Pulmonary artery endothelial cell (primary cell): ENCODE measurements at places on chromosomes 12 and 14. TPM values are rescaled to one million over a fixed set of nuclear protein-coding genes. Genes with fewer than 3 reads are reported as not detected.

GRCh38 chr14:75662966-75663365, 1.9 kb downstream of the TTLL5 start:
- no peak for DNase-seq

DNA sequence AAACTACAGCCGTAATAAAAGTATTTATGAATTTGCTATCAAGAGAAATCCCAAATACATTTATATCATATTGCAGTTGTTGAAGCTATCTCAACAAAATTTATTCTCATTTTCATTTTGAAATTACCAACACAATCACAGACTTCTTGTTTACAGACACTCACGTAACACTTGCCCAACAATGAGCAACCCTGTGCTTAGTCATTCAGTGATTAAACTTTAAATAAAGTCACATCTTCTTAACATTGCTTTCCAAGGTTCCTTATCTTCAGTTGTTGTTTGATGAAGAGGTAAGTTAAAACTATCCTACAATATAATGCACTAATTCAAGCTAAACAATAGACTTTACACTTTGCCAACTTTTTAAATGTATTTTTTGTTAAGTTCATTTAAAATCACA, 601.8 kb downstream of the SLC16A7 start:
- no peak for DNase-seq

DNA sequence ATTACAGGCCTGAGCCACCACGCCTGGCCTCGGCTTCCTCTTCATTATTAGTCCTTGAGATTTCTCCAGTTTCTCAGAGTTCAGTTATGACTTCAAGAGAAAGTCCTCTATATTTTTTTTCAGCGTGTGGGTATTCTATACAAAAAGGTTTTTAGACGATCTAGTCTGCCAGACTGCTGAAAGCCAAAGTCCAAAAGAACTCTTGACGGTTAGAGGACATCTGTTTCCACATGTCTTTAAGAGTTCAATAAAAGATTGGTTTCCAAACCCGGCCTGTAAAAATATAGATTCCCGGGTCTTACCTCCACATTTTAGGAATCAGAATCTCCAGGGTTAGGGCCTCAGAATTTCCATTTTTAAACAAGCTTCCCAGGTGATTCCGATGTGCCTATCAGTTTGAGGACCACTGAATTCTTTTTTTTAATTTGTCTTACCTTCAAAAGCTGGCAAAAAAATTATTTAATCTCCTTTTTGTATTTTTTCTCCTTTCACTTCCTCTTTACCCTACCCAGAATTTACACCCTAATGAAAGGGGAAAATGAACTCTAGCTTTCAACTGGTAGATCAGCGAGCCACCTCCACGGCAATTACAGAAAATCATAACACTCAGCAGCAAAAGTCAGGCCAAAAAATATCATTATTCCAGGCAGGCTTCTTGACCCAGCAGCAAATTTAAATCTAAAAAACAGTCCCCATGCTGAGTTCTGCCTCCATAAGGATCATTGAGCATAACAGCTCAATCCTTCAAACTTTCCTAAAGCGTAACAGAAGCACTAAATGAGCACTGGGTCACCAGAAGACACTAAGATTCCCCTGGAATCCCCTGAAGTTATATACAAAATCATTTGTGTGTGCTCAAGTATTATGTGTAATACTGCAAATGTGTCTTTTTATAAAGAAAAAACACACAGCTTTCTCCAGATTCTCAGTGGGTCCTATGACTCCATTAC, 8.7 kb downstream of the NT5DC3 start:
- DNase-seq, result no peak

GRCh38 chr12:101581190-101581589, 13.6 kb upstream of the MYBPC1 start:
- no peak for DNase-seq

NFATC4 gene
- total RNA-seq, result 16.1 and 19.1 TPM in 2 replicates

IL26 gene
- total RNA-seq, result not detected in 2 replicates

DNA sequence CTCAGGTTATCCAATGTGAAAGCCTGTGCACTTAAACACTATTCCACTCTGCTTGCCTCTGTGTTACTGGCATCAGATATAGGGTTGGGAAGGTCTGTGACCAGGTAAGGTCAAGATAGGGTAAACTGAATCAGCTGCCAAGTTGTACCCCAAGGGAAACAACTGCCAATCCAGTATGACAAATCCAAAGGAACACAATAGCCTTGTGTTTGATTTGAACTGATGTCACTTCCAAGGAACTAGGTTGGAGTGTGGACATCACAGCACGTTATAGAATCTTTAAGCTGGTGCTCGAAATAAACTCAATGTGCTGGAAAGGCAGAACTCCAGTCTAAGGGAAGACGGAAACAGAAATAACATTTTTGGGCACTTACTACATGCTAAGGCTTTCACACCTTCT, 223.4 kb upstream of the BTG1 start:
- no peak for DNase-seq

DNA sequence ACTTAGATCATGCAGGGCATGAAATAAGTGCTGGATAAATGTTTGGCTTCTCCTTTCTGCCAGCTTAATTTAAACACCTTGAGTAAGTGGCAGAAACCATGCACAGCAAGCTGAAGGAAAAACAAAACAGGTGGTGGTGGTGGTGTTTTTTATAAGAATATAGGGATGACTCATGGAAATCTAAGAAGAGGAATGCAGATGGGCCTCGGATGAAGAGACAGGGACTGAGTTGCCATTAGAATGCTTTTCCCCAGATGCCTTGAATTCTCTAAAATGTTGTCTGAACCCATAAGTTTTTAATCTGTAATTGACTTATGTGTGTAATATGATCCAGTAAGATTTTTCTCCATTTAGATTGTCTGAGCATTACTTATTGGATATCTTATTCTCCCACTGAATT, 93.1 kb upstream of the ZDHHC17 start:
- no peak for DNase-seq

DNA sequence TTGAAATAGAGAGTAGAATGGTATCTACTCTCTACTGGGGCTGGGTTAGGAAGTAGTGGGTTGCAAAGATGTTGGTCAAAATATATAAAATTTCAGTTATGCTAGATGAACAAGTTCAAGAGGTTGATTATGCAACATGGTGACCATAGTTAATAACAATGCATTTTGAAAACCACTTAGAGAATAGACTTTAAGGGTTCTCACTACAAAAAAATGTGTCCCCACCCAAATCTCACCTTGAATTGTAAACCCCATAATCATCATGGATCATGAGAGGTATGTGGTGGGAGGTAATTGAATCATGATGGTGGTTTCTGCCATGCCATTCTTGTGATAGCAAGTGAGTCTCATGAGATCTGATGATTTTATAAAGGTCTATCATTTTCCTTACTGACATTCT, 94.0 kb downstream of the C12orf50 start:
- DNase-seq, result no peak

ACSM4 gene
- not detected in 2 replicates for total RNA-seq

- DNase-seq, result no peak
These were observed 20.4 kb downstream of the CCDC88C start for GRCh38 chr14:91396959-91397815.

DNA sequence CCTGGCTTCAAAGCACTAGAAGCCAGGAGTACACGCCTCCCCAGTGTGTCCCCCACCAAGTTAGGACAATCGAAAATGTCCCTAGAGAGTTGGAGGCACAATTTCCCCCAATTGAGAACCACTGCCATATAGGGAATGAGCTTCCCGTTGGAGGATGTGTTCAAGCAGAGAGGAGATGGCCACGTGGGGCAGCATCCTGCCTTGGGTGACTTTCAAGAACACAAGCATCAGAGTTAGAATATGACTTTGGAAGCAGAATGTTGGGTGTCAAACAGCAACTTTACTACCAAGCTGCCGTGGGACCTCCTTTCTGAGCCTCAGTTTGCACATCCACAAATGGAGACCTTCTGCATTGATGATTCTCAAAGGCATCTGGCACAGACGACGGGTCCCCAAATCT, 56.5 kb downstream of the RFLNA start:
- no peak for DNase-seq

- no peak for DNase-seq
These were observed 98.5 kb upstream of the SLC24A4 start for GRCh38 chr14:92224358-92224954.

GRCh38 chr14:33315721-33316120, 377.0 kb downstream of the NPAS3 start:
- DNase-seq, result no peak

LRP1-AS gene
- not detected in 2 replicates for total RNA-seq

- DNase-seq, result no peak
These were observed at the start of gene RDH5 for GRCh38 chr12:55720071-55720564. TSS of gene RDH5 (plus strand) at chr12:55720393. CDS start at chr12:55721185, 792 bp downstream.

- DNase-seq, result no peak
These were observed 68.2 kb downstream of the PLEKHG7 start for GRCh38 chr12:92771001-92771400.

DNA sequence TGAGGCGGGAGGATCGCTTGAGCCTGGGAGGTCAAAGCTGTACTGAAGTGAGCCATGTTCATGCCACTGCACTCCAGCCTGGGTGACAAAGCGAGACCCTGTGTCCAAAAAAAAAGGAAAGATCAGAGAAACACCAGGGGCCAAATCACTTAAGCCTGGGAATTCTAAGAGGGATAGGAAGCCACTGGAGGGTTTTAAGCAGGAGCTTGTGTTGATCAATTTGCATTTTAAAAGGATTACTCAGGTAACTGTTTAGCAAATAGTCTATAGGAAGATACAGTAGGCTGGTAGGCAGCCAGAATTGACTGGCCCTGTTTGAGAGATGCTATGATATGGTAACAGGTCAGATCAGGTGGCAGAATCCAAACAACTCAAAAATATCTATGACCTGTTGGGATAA, 162.7 kb downstream of the SPTSSA start:
- DNase-seq, result no peak

GRCh38 chr14:105737504-105738246, 211.3 kb downstream of the TMEM121 start:
- DNase-seq, result no peak

GRCh38 chr12:69645031-69645430, 34.3 kb upstream of the LRRC10 start:
- no peak for DNase-seq
